ENCODE measurements at places on chromosomes 1 and 21.
A peak's percentile ranks its signal among the peaks of the same experiment; 100 is the strongest.

GRCh38 chr1:2633366-2633935, 635 bp upstream of the MMEL1 start:
- DNase-seq: no peak

DNA sequence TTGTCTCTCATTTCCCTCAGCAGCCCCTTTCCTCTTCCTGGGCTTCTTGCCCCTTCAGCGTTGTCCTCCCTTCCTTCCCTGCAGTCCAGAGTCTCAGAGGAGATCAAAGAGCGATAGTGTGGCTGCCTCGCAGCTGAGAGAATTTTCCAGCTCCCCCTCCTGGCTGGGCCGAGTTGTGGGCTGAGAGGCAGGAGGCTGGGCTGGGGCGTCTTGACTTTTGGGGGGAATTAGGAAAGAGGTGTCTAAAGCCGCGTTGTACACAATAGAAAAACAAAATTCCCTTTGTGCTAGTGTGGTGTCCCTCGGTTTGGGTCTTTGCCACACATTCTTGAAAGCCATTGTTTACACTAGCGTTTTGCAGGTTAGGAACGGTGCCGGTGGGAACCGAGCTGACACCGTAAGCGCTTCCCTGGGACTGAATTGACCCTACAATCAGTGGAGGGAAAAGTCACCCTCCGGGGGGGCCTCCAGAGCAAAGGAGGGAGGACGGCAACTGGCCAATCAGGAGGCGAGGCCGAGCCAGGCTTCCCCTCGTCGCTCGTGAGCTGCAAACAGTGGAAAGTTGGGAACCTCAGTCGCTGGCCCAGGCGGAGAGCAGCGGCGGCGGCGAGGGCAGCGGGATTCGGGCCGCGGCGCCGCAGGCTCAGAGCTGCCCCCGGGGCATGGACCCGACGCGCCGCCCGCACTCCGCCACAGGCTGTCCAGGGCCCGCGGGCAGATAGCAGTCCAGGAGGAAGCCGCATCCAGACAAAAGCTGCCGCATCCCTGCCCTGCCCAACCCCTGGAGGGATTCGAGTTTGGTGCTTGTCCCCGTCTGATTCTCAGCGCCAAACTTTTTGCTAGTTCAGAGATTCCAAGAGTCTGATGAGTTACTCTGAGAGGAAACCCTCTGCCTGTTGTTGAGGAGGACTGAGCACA, at the start of gene HMCN1:
TSS of gene HMCN1 (plus strand) at position 574 of the 918 bp plus-strand sequence. CDS start 389 bp downstream, outside the sequence.
- no peak for DNase-seq

DNA sequence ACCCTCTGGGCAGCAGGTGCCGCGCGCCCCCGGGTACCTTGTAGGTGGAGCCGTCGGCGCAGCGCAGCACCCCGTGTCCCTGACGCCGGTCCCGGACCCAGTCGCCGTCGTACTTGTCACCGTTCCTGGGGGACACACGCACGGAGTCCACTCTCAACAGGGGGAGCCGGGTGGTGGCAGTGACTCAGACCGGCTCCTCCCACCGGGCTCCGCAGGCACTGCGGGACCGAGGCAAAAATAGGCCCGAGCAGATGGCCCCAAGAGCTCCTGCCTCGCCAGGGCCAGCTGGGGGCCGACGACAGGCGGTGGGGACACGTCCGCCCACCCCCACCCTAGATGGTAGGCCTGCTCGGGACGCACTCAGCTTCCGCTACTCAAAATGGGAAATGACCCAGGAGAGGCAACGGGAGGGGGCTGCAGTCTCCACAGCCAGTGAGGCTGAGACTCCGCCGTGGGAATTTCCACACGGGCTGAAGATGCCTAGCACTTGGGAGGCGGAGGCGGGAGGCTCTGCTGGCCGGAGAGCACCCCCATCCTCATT, 6.3 kb downstream of the MORN1 start:
- DNase-seq: no peak

- no peak for DNase-seq
Measured at GRCh38 chr1:18723206-18723605, 92.6 kb downstream of the PAX7 start.

GRCh38 chr1:41924911-41925310, 6.2 kb upstream of the HIVEP3 start:
- peak; percentile 39 for DNase-seq

DNA sequence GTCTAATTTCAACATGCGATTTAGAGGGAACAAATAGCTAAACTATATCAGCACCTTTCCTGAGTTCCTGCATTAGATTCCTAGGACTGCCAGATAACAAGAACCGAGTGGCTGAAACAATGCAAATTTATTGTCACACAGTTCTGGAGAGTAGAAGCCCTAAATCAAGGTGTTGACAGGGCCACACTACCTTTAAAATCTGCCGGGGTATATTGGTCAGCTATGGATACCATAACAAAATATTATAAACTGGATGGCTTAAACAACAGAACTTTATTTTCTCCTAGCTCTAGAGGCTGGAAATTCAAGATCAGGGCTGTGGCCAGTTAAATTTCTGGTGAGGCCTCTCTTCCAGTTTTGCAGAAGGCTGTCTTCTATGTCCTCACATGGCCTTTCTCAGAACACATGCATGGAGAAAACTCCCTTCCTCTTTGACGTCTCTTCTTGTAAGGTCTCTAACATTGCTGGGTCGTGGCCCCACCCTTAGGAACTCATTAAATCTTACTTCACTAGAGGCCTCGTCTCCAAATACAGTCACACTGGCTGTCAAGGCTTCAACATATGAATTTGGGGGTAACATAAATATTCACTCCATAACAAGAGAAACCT, 144.3 kb downstream of the FCRL5 start:
- no peak for DNase-seq

DNA sequence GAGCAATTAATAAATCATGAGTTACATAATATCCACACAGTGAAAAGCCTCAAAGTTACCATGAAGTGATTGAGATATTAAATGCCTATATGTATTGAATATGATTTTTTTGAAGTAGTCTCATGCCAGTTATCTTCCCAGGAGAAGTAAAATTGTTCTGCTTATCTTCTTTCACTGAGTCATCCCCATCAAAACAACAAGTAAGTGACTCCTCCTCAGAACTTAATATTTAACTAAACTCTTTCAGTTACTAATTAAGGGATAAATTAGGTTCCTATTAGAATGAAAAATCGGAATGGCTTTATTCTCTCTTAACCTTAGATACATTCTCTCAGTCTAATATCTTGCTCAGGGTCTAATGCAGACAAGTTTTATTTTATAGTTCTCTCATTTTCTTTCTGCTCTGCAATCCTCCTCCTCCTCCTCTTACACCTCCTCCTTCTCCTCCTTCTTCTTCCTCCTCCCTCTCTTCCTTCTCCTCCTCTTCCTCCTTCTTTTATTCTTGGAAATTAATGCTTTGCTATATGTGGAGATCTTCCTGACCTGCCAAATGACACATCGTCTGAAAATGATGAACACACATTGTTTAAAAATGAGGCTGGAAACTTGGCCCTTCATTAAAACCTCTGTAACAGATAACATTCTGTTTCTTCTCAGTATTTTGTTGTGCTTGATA, 110.9 kb downstream of the RUNX1 start:
- no peak for DNase-seq

DNA sequence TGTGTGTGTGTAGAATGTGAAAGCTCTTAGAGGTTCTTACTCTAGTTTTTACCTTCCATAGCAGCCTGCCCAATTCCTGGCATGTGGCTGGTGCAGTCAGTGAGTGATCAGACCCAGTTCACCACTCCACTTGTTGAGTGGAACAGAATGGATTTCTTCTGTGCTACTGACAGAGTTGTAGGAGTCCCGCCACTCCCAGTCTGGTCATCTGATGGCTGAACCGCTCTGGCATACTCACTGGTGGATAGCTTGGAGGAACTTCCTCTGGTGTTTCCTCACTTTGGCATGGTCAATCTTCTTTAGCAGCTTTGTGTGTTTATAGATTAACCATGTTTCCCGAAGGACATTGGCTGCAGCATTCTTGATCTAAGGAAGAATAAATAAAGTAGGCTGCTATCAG, 106.7 kb upstream of the ADAR start:
- DNase-seq: no peak

GRCh38 chr1:178713259-178713658, 11.8 kb upstream of the RALGPS2 start:
- DNase-seq: no peak

- no peak for DNase-seq
Measured at GRCh38 chr1:56439610-56440264, 139.6 kb downstream of the PLPP3 start.

- DNase-seq: no peak
Measured at GRCh38 chr21:44013380-44014088, 1.4 kb downstream of the TRAPPC10 start.

- DNase-seq: no peak
Measured at GRCh38 chr1:84686223-84686622, 4.0 kb downstream of the SSX2IP start.

GRCh38 chr21:43703035-43703880, 15.7 kb upstream of the PDXK start:
- DNase-seq: peak; percentile 60

DNA sequence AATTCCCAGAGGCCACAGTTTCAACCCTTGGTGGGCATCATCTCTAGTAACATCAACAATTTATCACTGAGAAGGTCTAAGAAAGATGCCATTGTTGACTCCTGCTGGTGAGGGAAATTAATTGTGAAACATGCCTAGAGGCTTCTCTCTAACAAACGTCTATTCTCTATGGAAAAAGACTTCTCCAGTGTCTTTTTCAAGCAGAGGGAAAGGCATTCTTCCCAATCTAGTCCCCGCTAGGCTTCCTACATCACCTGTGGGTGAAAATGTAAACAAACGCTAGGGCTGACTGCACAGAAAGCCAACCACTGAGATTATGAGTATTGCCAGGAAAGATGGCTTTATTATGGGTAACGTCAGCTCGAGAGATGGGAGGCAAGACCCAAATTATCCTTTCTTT, 677.4 kb downstream of the NCAM2 start:
- DNase-seq: no peak

DNA sequence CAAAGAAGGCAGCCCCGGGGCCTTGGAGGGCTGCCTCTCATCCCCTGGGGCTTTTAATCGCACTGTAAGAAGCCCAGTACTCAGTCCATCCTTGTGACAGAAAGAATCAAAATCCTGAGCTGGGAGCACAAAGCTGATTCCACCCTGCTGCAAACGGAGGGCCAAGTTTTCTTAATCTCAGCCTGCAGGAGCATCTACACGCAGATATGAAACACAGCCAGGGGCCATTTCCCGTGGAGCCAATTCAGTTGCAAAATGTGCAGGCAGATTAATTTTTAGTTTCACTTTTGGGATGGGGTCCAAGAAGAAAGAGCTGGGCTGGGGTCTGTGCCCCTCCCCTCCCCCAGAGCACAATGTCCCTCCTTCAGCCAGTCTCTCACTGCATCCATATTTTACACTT, 4.4 kb downstream of the LYPD8 start:
- DNase-seq: no peak

GRCh38 chr1:114310695-114311271, 157.1 kb upstream of the SYT6 start:
- DNase-seq: no peak

All from BJ (cell line).